Stimulated activated CD4-positive, alpha-beta T cell treated with anti-CD3 and anti-CD28 coated beads, Interleukin-15, amount 100 ng/mL, for 48 hours (primary cell): ENCODE measurements at places on chromosomes 4 and X.

- no peak for DNase-seq
These were observed 95.8 kb downstream of the SORBS2 start for GRCh38 chr4:185716141-185716551.

- DNase-seq, result no peak
These were observed 43.1 kb upstream of the MTM1 start for GRCh38 chrX:150525061-150525919.

- DNase-seq, result no peak
These were observed 384.6 kb upstream of the IGFBP7 start for GRCh38 chr4:57494821-57495220.

DNA sequence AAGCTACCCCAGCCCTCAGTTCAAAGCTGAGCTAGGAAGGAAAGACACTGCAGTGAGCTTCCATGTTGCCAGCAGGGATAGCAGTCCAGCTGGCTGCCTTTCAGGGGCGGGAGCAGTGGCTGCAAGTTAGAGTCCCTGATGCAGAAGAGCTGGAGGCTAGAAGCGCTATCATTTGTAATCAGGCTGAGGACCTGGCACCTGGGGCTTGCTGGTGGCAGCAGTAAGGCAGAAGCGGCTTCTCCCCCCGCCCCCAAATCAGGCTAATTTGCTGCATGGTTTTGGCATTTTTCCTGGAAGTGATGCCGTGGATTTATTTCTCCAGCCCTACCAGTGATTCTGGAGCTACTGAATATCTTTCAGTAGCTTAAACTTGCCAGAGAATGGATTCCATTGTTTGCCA, 203.3 kb downstream of the CLCN4 start:
- no peak for DNase-seq

DNA sequence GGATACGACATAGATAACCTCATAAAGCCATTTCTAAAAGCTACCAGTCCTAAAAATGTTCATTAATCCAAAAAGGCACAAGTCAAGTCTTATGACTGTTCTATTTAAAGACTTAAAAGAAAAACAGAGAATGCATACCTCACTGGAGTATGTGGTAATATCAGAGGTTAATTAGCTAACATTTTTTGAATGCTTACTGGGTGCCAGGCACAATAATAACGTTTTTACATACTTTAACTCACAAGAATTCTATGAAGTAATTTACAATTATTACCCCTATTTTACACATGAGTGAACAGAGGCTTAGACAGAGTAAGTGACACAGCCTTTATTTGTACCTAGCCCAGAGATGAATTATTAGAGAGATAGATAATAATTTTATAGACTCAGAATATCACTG, 207.5 kb downstream of the PDGFC start:
- DNase-seq, result no peak

DNA sequence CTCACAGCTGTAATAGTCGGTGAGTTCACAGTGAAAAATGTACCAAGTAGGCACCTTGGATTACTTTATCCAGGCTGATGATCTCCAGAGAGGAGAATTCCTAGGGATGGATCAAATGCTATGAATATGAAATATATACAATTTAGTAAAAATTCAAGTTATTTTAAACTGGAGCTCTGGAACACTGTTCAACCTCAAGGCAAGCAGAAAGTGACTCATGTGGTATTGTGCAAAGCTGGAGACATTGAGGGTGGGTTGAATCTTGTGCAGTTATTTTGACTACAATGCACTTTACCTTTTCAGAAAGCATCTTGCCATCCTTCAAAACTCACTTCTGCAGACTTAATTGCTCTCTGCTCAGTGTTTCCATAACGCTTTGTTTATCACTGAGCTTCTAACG, 43.4 kb downstream of the OSTC start:
- DNase-seq, result no peak

DNA sequence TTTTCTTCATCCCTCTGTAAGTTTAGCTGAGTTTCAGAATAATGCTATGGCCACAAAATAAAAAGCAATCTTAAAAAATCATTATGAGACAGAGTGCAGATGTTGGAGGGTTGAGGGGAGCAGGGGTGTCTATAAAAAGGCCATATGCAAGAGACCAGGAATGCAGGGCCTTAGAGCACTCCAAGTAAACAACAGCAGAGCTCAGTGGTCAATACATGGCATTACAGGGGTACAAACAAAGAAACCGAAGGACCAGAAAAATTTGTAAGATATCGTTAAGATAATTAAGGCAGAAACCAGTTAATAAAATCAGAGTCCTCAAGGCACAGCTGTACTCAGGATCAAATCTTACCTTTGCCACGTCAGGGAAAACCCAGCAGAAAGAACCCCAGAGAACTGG, 28.4 kb upstream of the NDST3 start:
- no peak for DNase-seq

- no peak for DNase-seq
These were observed 1.9 kb downstream of the NEUROG2 start for GRCh38 chr4:112513971-112514646.

DNA sequence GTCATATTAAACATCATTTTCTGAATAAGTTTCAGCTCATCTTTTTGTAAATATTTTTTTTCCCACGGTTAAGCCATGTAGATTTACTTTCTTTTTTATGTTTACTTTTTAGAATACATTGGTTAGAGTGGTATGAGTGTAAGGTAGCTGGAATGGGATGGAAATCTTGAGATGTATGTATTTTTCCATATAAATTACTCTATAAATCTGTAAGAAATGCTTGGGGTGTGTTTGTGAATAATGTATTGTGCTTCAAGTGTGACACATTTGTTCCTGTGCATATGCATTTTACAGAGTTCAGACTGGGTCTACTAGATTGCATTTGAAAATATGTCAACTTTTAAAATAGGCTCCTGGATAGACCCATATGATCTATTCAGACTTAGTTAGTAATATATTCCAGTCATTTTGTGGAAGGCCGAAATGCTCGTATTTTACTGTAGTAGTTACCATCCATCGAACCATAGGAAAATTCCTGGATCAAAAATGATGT, 756.8 kb downstream of the RAPGEF2 start:
- no peak for DNase-seq

DNA sequence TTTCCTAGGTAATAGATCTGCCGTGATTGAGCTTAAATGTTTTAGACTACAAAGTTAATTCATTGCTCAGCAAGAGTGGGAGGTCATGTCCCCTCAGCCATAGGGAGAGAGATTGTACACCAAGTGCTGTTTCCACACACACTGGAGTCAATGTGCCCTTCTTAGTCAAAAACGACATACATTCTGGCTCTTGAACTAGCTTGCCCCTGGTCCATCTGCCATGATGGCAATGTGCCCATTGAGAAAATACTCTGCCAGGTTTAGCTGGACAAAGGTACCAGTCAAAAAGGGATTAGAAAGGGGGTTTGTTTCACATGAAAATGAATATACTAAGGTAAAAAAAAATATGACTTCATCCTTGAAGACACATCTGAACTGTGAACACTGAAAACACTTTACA, 377.1 kb upstream of the ADGRL3 start:
- no peak for DNase-seq

DNA sequence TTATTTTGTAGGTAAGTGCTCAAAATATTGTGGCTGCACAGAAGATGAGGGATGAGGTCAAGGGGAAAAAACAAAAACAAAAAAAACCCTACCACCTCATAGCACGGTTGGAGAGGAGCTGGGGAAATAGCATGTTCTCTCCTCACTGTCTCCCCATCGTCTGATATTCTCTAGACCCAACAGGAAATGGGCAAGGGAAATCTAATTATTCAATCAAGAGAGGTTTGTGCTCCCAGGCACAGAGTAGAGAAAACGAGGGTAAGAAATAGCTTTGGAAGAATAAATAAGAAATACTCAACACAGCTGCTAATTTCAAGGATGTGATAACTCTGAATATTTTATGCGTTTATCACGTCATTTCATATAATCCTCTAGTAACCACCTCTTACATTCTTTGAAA, 619.2 kb upstream of the GNPDA2 start:
- no peak for DNase-seq

DNA sequence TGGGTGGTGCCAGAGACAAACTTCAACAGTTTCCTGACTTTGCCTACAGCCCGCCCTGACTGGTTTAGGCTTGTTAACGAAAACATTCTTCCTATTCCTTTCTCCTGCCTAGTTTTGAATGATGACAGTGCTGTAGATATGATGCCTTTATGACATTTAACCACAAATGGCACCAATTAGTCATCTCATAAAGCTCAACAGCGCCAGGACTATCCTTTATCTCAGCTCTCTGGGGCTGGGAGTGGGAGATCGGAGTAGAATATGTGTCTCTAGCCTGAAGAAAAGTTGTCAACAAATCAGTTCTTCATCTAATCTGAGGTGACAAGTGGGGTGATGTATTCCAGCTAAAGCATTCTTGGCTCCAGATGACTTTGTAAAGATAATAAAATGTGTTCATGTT, 64.6 kb upstream of the SH3RF1 start:
- no peak for DNase-seq

DNA sequence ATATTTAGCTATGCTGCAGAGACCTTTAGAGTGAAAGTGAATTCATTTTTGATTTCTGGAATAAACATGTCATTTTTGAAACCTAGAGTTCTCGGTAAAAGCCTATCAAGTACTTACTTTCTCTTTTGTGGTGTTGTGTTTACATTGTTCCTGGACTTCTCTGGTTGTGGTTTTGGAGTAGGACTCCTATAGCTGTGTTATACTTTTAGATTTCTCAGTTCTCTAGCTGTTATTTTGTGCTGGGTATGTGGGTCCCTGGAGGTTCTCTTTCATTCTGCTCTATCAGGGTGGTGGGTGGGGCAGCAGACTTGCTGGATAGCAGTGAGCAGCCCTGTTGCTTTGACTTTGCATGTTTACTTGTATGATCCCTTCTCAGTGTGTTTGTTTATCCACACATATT, 25.6 kb upstream of the MSMO1 start:
- DNase-seq, result no peak

GRCh38 chrX:134782796-134783195, 124.5 kb upstream of the PLAC1 start:
- no peak for DNase-seq

- DNase-seq, result no peak
These were observed 245.4 kb downstream of the ADGRL3 start for GRCh38 chr4:61445374-61446063.

- no peak for DNase-seq
These were observed 31.6 kb downstream of the UBE2K start for GRCh38 chr4:39729557-39729956.

GRCh38 chrX:9033179-9033578, 748 bp downstream of the FAM9B start:
- no peak for DNase-seq

GRCh38 chrX:69424910-69425309, 79.2 kb upstream of the NALF2 start:
- no peak for DNase-seq

GRCh38 chrX:121307449-121307848, 260.0 kb downstream of the GLUD2 start:
- no peak for DNase-seq

GRCh38 chrX:44451056-44451455, 91.6 kb downstream of the FUNDC1 start:
- DNase-seq, result no peak

GRCh38 chrX:45068569-45068968, 132.1 kb downstream of the DIPK2B start:
- DNase-seq, result no peak

DNA sequence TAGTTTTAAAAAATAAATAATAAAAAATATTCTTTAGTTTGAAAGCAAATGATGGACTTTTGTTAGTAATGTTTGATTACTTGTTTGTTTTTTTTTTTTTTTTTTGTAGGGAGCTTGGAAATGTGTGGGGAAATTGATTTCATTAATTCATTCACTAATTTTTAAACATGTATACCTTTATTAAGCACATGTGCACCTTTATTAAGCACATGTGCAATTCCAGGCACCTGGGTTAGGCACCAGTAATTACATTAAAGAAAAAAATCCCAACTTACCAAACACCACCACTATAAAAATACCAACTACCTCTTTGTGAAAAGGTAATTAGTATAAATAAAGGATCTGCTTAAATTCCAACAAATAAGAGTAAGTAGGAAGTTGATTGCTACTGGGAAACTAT, 9.5 kb downstream of the GUCY1B1 start:
- DNase-seq, result no peak

DNA sequence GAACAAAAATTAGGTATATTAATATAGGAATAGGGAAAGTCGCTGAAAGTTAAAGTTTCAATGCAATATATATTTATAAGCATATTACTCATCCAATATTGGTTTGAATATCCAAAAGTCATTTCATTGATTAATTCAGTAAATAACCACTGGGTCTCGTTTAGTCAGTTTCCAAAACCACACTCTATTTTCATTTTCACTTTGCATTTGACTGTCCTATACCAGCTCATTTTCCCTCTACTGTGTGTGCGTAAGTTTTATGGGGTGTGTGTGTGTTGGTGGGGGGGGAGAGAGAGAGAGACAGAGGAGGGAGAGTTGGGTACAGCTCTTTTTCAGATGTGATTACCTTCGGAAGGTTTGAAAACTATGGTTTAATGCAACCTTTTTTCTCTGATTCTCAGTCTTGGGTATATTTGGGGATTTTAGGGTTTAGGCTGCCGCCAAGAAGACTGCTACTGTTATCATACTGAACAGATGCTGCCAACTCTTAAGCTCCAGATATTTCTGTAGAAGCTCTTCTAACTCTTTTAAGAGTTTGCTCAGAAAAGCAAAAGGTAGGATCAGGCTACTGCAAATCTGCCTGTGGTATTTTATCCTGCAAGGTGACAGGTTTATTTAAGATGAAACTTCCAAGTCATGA, 1427.4 kb downstream of the PCDH7 start:
- DNase-seq, result no peak

DNA sequence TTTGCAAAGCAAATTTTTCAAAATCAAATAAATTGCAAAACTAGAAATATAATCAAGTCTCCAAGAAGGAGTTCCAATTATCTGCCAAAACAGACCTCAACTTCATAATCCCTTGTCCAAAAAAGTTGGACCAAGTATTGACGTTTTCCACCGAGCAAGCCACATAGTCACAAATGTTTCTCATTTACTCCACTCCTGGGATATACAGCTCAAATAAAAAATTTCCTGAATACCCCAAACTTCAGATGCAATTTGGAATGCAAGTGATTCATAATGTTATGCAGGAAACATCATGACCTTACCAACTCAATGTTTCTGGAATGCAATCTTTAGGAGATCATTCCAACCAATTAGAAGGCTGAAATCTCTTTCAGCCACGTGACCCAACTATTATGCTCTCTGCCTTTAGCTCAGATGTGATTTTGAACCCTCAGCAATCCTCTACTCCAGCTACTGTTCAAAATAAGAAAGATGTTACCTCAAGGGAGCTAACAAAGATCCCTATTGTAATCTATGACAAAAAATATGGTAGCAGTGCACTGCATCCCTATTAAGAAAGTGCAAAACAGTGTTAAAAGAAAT, 72.4 kb downstream of the PRDM5 start:
- DNase-seq, result no peak
